ENCODE measurements at places on chromosomes 6 and 20.

- DNase-seq, result peak; percentile 91
Observed at GRCh38 chr6:114108119-114109002, 137.4 kb upstream of the HDAC2 start.

DNA sequence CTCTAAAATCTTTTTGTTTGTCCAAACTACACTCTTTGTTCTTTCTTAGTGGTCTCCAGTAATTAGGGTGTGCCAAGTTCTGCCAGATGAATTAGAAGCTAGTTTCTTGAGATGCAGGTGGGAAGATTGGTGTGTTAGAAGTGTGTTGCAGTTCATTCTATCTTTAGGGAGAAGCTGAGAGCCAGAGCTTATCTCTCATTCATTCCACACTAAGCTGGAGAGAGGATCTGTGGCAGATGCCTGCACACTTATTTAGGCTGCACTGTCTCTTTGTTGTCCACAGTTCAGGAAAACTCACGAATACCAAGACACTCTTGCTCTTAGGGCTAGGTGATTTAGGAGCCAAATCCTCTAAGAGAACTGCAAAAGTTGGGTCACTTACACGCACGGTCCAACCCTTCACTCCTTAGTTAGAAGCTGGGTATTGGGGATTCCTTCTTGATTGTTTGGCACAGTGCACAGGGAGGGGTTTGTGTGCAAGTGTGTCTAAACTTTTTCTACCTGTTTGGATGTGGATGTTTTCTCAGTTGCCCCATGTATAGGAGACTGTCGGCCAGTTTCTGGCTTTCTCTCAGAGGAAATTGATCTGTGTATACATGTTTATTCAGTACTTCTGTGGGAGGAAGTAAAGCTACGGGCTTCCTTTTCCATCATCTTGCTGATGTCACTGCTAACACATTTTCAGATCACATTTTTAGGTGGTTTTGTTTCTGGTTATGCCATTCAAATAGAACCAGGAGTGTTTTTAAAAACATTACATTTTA lies 49.5 kb downstream of the SMAP1 start:
- DNase-seq, result no peak

- DNase-seq, result no peak
Observed at GRCh38 chr20:59994697-59995122, 36.5 kb downstream of the CDH26 start.

DNA sequence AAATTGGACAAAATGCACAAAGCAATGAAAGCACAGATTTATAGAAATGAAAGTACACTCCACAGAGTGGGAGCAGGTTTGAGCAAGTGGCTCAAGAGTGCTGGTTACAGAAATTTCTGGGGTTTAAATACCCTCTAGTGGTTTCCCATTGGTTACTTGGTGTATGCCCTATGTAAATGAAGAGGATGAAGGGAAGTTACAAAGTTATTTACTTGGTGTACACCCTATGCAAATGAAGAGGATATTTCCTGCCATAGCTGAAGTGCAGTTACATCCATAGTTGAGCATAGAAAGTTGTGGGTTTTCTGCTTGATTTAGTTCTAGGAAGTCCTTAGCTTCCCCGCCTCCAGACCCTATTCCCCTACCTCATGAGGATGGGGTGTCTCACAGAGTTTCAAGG lies 22.7 kb downstream of the BCAS1 start:
- no peak for DNase-seq

DNA sequence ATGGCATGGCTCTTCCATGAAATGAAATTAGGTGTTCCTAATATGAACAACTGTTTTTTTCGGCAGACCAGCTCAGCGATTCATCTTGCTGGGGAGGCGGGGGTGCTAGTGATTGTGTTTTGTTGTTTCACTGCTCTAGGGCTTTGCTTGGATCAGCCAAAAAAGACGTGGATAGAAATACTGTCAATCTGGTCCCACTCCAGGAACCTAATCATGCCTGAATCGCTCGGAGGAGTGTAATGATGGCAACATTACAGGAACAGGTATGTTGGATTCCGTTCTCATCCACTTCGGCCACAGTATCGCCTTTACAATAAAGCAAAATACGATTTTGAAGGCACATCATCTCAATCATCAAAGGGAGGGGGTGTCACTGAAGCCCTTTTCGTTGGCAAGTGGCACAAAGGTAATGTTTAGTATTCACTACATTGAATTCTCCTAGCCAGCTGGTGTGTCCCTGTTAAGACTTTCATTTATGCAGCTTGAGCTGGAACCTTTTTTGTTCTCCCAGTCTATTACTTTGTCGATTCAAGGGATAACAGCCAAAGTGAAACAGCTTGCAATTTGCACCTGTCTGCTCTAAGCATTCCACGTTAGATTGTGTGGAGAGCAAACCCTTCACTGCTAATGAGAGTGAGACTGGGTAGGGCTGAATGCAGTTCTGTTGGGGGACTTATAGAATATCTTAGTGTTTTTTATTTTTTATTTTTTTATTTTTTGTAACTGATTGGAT lies 477.7 kb downstream of the TFAP2A start:
- DNase-seq, result no peak

DNA sequence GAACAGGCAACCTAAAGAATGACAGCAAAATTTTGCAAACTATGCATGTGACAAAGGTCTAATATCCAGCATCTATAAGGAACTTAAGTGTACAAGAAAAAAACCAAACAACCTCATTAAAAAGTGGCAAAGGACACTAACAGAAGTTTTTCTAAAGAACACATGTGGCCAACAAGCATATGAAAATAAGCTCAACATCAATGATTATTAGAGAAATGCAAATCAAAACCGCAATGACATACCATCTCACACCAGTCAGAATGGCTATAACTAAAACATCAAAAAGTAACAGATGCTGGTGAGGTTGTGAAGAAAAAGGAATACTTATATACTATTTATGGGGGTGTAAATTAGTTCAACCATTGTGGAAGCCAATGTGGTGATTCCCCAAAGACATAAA lies 5.5 kb downstream of the RFPL4B start:
- no peak for DNase-seq

DNA sequence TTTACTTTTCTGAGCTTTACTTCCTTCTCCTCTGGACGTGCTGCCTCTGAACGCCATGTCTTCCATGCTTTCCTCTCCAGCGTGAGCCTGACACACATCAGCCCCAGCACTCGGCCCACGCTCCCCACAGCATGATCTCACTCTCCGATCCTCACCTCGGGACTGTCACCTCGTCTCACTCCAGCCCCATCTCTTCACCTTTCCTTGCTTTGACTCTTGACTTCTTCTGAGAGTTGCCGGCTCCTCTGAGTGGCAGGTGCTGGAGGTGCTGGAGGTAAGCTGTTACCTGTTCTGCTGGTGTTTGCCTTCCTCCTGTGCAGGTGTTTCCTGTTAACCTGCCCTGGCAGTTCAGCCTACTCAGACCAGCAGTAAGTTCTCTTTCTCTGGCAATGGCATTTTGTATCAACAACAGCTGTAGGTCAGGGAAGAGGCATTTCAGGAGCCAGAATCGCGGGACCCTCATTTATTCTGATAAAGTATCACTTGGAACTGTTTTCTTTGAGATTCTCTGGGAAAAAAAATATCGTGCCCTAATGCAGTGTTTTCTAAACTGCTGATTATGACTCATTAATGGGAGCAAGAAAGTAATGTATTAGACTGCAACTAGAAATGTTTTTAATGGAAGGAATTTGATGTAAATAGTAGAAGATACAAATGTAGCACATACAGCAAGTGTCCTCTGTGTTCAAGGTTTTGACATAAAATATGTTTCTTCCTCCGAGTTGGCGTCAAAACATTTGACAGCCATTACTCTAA lies 106.5 kb downstream of the ARID1B start:
- DNase-seq, result no peak

GRCh38 chr20:20211274-20211987 lies 156.5 kb upstream of the INSM1 start:
- no peak for DNase-seq

DNA sequence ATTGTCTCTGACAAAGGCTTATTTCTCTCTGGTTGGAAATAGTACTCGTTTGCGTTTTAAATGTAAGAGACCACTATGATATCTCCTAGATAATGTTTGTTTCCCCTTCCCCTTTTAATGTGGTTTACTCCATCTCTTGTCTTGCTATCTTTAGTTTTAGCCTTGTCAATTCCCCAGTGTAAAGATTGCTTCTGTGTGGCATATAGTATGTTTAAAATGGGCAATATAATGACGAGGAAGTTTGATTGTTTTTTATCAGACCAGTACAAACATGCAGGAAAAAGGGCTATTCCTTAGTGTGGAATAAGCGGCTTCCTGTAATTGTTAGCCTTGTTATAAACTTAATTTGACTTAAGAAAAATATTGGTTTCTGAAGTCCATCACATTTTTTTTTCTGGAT lies 3.1 kb downstream of the QKI start:
- no peak for DNase-seq
